Lung (tissue), 17 donors: ENCODE measurements at places on chromosomes 7 and 10. TPM values are rescaled to one million over a fixed set of nuclear protein-coding genes. Genes with fewer than 3 reads are reported as not detected.
A peak's percentile ranks its signal among the peaks of the same experiment; 100 is the strongest.

- peak; percentile 87 for DNase-seq
- H3K27ac ChIP-seq: no peak overlapping the region
- H3K27me3 ChIP-seq: no peaks in the 10 kb centered on the region
- no peaks in the 10 kb centered on the region for H3K36me3 ChIP-seq
- no peak overlapping the region for H3K4me3 ChIP-seq
- no peaks in the 10 kb centered on the region for H3K4me1 ChIP-seq
Observed at GRCh38 chr10:4448030-4448429, 378.0 kb upstream of the AKR1E2 start.

DNA sequence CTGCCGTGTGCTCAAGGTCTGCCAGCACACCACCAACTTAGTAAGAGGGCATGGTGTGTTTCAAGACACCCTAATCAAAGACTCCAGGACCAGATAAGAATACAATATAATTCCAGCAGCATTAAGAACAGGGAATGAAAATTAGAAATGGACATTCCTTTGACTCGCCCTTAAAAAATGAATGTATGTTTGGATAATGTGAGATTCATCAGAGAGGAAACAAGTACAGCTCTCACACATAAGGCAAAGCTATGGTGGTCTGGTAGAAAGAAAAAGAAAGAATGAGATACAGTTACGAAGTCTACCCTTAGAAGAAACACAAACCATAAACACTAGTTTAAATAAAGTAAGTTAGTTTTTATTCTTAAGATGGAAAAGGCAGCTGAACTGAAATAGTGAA is 174.8 kb upstream of the ANK3 start:
- no peaks in the 10 kb centered on the region for H3K36me3 ChIP-seq
- H3K27ac ChIP-seq: no peak overlapping the region
- H3K4me1 ChIP-seq: no peaks in the 10 kb centered on the region
- H3K27me3 ChIP-seq: no peaks in the 10 kb centered on the region
- no peak for DNase-seq

- H3K4me3 ChIP-seq: no peak overlapping the region
- H3K27me3 ChIP-seq: no peaks in the 10 kb centered on the region
- peaks cover 2% of the 10 kb centered on the region for H3K4me1 ChIP-seq
Observed at GRCh38 chr10:94239696-94240095, 123.0 kb downstream of the NOC3L start.

DNA sequence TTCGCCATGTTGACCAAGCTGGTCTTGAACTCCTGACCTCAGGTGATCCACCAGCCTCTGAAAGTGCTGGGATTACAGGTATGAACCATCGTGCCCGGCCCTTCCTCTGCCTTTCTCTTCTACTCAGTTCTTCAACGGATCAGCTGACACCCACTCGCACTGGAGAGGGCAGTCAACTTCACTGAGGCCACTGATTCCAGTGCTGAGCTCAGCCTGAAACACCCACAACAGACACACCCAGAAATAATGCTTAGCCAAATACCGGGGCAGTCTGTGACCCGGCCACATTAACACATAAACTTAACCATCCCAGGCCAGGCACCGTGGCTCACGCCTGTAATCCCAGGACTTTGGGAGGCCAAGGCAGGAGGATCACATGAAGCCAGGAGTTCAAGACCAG is 119.3 kb upstream of the CHST15 start:
- no peaks in the 10 kb centered on the region for H3K27me3 ChIP-seq
- H3K36me3 ChIP-seq: no peaks in the 10 kb centered on the region
- H3K4me1 ChIP-seq: no peaks in the 10 kb centered on the region

- peak; percentile 49 for DNase-seq
- H3K4me1 ChIP-seq: no peaks in the 10 kb centered on the region
- peak overlapping the region; percentile 59 for H3K27ac ChIP-seq
Observed at GRCh38 chr7:131544449-131545301, 11.8 kb downstream of the PODXL start.

DNA sequence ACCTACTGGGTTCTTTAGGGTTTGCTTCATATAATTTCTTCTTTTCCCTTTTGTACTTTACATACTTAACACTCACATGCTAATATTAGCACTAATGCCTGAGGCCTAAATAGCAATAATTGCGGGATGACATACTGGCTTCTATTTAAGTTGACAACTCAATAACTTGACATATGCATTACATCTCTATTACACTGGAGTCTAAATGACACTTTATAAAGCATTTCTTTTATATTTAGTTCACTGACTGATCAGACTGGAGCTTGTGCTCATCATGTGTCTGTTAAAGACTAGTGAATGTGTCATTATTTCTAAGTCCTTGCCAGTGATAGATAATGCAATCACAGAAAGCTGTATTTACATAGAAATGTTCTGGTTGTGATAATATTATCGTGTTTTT is 472.1 kb upstream of the SEMA3A start:
- no peak for DNase-seq
- H3K27ac ChIP-seq: no peak overlapping the region
- peaks cover 11% of the 10 kb centered on the region for H3K4me1 ChIP-seq
- no peak overlapping the region for H3K4me3 ChIP-seq
- H3K27me3 ChIP-seq: no peaks in the 10 kb centered on the region

DNA sequence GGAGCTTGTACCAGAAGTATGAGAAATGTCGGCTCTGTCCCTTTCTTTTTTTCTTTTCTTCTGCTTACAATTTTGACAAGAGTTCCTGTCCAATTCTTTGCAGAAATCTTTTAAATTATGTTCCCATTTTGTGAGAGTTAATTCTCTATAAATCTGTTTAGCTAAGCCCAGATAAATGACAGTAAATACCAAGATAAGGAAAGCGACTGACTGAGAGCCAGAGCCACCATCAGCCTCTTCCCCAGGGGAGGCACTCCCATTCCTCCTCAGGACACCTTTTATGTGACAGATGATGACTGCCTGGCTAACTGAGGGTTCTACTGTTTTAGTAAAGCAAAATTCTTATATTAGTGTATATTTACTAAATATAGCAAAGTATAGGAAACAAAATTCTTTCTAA is 6.9 kb upstream of the GGCT start:
- H3K4me1 ChIP-seq: no peaks in the 10 kb centered on the region
- no peak overlapping the region for H3K27ac ChIP-seq
- H3K27me3 ChIP-seq: no peaks in the 10 kb centered on the region

DNA sequence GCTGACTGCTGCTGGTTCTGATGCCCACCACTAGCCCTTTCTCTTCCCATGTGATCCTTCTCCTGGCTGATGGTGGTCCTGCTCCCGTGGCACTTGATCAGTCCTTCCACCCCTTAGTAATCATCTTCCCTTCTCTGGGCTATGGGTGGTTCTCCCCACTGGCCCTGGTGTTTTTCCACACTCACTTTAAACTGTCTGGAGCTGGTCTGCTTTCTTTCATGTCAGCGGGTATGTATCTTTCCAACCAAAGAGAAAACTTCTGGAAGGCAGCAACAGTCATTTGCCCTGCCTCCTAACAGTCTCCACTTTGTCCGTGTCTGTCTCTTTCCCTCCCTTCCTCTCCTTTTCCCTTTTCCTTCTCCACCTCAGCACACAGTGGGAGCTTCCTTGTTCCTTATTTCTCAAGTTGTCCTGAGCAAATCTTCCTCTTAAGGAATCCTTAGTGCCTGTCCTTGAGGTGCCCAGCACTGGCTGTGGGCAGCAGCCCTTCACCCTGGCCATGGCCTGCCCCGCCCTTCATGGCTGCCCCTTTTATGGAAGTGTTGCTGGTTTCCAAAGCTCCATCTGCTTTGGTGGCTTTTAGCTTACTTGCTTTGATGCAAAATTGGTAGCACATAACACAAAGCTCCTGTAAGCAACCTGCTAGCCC is 189.0 kb downstream of the TCF7L2 start:
- H3K4me1 ChIP-seq: peaks cover 13% of the 10 kb centered on the region
- peaks cover 3% of the 10 kb centered on the region for H3K36me3 ChIP-seq
- no peaks in the 10 kb centered on the region for H3K27me3 ChIP-seq
- DNase-seq: no peak
- H3K27ac ChIP-seq: no peak overlapping the region

- no peaks in the 10 kb centered on the region for H3K36me3 ChIP-seq
- H3K4me1 ChIP-seq: no peaks in the 10 kb centered on the region
- DNase-seq: no peak
- H3K27me3 ChIP-seq: no peaks in the 10 kb centered on the region
- H3K4me3 ChIP-seq: no peak overlapping the region
Observed at GRCh38 chr7:142438923-142439515, 181.2 kb upstream of the PRSS58 start.

DNA sequence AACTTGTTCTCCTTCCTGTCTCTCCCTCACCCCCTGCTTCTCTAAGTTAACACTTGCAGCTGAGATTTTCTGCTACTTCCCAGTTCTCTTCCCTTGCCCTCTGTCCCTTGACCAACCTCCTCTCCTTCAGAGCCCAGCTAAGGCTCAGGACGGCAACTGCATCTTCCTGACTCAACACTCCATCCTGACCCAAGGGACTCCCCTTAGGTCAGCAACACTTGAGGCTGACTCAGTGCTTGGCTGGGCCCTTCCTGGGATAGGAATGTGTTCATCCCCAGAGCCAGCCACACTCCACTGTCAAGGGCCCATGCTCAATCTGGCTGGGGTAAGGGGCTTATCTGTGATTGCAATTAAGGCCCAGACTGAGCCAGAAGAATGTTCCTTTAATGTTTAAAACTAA is 3.4 kb downstream of the CALHM2 start:
- no peak for DNase-seq
- H3K4me3 ChIP-seq: no peak overlapping the region
- no peak overlapping the region for H3K27ac ChIP-seq
- peaks cover 10% of the 10 kb centered on the region for H3K4me1 ChIP-seq
- no peaks in the 10 kb centered on the region for H3K36me3 ChIP-seq

DNA sequence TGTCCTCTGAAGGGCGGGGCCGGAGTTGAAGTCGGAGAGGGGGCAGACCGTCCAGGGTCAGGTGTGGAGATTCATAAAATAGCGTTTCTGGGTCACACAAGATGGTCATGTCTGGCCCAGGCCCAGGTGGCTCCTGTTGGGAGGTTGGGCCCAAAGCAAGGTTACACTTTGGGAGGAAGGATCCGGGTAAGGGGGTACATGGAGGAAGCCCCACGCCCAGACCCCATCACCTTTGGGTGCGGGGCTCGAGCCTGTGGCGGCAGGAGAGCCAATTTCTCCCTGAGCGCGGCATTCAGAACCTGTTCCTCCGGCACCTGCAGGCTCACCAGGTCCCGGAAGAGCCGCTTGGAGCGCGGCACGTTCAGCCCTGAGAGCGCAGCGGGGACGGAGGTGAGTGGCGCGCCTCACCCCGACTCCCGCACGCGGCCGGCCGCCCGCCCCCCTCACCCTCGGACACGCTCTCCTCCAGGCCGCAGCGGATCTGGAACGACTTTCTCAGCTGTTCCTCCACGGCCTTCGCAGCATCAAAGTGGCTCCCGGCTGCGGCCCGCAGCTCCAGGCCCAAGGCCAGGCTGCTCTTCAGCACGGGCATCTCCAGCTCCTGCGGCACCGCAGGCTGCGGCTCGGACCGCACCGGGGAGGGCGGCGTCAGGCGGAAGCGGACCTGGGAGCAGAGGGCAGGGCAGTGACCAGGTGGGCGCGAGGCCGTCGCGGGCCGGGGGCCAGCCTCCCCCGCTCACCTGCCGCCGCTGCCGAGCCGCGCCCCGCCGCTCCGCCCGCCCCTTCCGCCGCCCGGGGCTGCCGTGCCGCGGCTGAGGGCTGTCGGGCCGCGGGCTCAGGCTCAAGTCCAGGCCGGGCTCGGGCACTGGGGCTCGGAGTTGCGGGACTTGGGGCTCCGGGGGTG is 644 bp downstream of the PPP1R35 start:
- DNase-seq: peak; percentile 34
- peak overlapping the region; percentile 96 for H3K27ac ChIP-seq
- H3K4me1 ChIP-seq: peaks cover 13% of the 10 kb centered on the region
- H3K36me3 ChIP-seq: peaks cover 4% of the 10 kb centered on the region

DNA sequence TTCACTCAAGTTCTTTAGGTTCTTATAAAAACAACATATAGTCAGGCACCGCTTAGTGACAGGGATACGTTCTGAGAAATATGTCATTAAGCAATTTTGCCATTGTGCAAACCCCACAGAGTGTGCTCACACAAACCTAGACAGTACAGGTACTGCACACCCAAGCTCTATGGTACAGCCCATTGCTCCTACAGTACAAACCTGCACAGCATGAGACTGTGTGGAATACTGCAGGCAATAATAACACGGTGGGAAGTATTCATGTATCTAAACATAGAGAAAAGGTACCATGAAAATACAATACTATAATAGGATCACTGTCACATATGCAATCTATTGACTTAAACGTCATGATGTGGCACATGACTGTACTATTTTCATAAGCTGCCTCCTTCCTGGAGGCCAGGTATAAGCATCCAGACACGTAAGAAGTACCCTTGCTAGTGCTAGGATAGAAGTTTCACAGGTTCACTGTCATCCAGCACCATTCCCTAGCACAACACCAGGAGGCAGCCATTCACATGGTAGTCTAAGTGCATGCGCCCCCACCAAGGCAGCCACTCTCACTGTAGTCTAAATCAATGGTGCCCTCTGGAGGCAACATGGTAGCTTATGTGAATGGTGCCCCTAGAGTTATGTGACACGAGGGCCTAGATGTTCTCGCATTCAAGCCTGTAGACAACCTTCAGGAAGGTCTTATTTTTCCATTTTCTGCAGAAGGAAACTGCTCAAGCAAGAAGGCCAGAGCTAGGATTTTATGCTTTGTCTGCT is 98.5 kb downstream of the ARHGAP22 start:
- no peak overlapping the region for H3K27ac ChIP-seq
- H3K4me1 ChIP-seq: no peaks in the 10 kb centered on the region
- no peak overlapping the region for H3K4me3 ChIP-seq

- DNase-seq: peak; percentile 25
- no peaks in the 10 kb centered on the region for H3K4me1 ChIP-seq
- no peaks in the 10 kb centered on the region for H3K36me3 ChIP-seq
- no peak overlapping the region for H3K27ac ChIP-seq
- H3K4me3 ChIP-seq: no peak overlapping the region
Observed at GRCh38 chr10:17851611-17852010, 42.5 kb downstream of the MRC1 start.

DNA sequence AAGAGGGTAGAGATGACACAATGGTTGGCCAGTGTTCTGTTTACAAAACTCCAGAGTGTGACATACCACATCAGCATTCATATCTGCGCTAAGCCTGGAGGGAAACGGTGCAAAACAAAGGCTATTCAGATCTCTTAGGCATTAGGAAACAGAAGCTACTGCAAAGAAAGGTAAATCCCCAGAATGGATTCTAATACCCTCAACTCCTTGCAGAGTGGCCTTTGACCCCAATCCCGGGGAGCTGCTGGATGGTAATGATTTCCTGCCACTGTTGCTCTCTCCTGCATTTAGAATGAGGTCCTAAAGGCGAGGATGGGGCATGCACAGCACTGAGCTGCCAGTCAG is 65.2 kb downstream of the AOAH start:
- no peaks in the 10 kb centered on the region for H3K36me3 ChIP-seq
- peak; percentile 58 for DNase-seq
- H3K4me3 ChIP-seq: no peak overlapping the region
- no peaks in the 10 kb centered on the region for H3K4me1 ChIP-seq
- no peaks in the 10 kb centered on the region for H3K27me3 ChIP-seq

The ANXA7 gene
- total RNA-seq: 134 TPM

The TRIM50 gene
- total RNA-seq: 0.34 TPM
